ENCODE measurements at places on chromosomes 13 and 19. TPM values are rescaled to one million over a fixed set of nuclear protein-coding genes. Genes with fewer than 3 reads are reported as not detected.
A peak's percentile ranks its signal among the peaks of the same experiment; 100 is the strongest.

SPACA4 gene
- not detected for total RNA-seq

GRCh38 chr13:91661692-91662490 is 263.5 kb downstream of the GPC5 start:
- no peaks in the 10 kb centered on the region for H3K27me3 ChIP-seq
- no peak overlapping the region for H3K27ac ChIP-seq
- no peak for DNase-seq
- H3K36me3 ChIP-seq, result no peaks in the 10 kb centered on the region
- H3K4me1 ChIP-seq, result no peaks in the 10 kb centered on the region
- H3K4me3 ChIP-seq, result no peak overlapping the region

DNA sequence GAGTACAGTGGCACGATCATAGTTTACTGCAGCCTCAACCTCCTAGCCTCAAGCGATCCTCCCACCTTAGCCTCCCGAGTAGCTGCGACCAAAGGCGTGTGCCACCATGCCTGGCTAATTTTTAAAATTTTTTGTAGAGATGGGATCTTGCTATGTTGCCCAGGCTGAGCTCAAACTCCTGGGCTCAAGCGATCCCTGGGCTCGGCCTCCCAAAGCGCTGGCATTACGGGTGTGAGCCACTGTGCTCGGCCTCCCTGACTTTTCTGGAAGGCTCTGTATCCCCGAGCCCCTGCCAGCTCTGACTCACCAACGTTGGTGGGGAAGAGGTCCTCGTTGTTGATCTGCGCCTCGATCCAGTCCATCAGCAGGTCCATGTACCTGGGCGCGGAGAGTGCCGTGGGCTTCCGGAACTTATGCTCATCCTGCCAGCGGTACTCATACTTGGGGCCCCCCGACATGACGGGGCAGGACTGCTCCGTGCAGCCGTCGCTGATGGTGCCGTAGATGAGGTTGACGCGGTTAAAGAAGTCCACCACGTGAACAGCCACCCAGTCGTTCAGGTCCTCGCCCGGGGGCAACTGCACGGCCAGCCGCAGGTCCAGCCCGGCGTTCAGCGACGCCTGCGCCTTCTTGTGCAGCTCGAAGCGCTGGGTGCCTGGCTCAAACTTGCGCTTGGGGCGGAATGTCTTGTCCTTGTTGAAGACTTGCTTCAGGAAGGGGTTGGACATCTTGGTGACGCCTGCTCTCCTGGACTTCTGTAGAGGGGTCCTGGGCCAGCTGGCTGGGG is 18.1 kb downstream of the MOB3A start:
- H3K4me3 ChIP-seq, result no peak overlapping the region
- no peak for DNase-seq
- peaks cover 98% of the 10 kb centered on the region for H3K36me3 ChIP-seq
- no peak overlapping the region for H3K27ac ChIP-seq
- no peaks in the 10 kb centered on the region for H3K4me1 ChIP-seq

- no peak overlapping the region for H3K27ac ChIP-seq
- H3K36me3 ChIP-seq, result peaks cover 60% of the 10 kb centered on the region
- no peak for DNase-seq
- no peaks in the 10 kb centered on the region for H3K27me3 ChIP-seq
- H3K4me1 ChIP-seq, result no peaks in the 10 kb centered on the region
Measured at GRCh38 chr13:102838982-102839381, 6.8 kb upstream of the ERCC5 start.

DNA sequence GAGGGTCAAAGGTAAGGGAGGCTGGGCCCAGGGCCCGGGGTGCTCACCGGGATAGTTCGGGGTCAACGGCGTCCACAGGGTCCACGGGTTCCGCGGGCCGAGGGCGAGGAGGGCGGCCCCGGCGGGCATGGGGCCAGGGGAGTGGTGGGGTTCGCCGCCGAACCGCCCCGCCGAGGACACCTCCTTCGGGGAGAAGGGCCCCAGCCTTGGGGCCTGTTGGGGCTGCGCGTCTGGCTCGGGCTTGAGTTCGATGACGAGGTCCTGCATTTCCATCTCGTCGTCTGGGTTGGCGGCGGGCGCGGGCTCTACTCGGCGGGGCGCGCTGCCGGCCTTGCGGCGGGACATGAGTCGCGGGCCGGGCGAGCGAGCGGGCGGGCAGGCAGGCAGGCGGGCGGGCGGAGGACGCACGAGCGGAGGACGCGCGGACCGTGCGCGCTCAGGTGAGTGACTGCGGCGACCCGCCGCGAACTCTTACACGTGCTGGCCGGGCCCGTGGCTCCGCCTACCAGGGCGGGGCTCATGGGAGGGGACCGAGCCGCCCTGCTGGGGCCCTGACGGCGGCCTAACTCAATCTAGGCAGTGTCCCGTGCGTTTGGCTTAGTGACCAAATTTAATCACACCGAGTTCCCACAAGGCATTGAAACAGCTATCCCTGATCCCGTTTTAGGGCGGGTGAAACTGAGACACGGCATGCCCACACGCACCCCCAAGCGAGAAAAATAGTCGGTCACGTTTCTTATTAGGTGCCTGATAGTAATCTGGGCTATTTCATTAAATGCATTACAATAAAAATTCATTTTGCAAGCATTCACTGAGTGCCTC is at the start of gene ZNF296:
ZNF296 (minus strand) TSS at position 450 of the 822 bp plus-strand sequence; CDS start at position 345, 105 bp downstream.
- H3K4me1 ChIP-seq, result no peaks in the 10 kb centered on the region
- H3K36me3 ChIP-seq, result no peaks in the 10 kb centered on the region
- no peaks in the 10 kb centered on the region for H3K27me3 ChIP-seq
- H3K27ac ChIP-seq, result peak within 1 kb of the TSS; percentile 53
